ENCODE measurements at places on chromosomes 16 and 17.

- no peak for DNase-seq
These were observed 163.8 kb downstream of the TOX3 start for GRCh38 chr16:52383119-52383518.

GRCh38 chr16:89417352-89417751 is 73.0 kb downstream of the ANKRD11 start:
- DNase-seq, result no peak

GRCh38 chr16:65624666-65625065 is 502.8 kb upstream of the CDH11 start:
- DNase-seq, result no peak

GRCh38 chr16:70801611-70802010 is 653 bp upstream of the VAC14 start:
- no peak for DNase-seq

- DNase-seq, result no peak
These were observed 93.4 kb upstream of the CDH5 start for GRCh38 chr16:66273053-66273452.

GRCh38 chr17:70825321-70826125 is 656.2 kb downstream of the KCNJ2 start:
- no peak for DNase-seq

GRCh38 chr16:81645266-81645694 is 133.8 kb upstream of the PLCG2 start:
- DNase-seq, result peak; percentile 66

DNA sequence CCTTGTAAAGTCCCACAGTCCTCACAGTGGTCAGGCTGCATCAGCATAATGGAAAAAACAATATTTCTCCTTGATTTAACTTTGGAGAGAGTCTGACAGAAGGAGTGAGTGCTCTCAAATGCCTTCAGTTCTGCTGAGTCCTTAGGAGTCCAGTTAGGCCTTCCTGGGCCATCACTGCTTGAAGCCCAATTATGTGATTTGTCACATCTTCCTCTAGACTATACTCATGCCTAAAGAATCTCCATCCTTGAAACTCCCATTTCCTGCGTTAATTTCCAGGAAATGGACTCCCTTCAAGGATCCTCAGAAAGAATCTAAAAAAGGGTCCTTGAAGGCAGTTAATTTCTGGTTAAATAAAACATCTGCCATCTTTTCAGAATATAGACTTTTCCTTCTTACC is 52.8 kb downstream of the SLFN5 start:
- DNase-seq, result no peak

GRCh38 chr17:1312261-1312870 is 32.9 kb downstream of the TRARG1 start:
- DNase-seq, result no peak

DNA sequence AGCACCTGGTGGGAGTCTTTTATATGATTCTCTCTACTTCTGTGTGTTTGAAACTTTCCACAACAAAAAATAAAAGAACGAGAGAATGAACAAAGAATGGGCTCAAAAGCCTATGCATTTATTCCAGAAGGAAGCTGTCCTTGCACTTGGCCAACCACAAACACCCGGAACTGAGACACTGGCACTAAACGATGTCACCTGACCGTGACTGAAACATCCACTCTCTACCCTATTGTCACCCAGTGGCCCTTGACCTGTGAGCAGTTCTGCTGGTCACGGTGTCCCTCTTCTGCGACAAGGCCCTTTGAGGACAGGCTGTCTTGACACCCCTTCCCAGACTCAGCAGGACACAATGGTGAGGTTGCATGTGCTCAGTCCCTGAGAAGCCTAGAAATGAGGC is 56.6 kb downstream of the TEKT5 start:
- DNase-seq, result no peak

- DNase-seq, result no peak
These were observed 26.5 kb upstream of the ALOX12 start for GRCh38 chr17:6969323-6969726.

DNA sequence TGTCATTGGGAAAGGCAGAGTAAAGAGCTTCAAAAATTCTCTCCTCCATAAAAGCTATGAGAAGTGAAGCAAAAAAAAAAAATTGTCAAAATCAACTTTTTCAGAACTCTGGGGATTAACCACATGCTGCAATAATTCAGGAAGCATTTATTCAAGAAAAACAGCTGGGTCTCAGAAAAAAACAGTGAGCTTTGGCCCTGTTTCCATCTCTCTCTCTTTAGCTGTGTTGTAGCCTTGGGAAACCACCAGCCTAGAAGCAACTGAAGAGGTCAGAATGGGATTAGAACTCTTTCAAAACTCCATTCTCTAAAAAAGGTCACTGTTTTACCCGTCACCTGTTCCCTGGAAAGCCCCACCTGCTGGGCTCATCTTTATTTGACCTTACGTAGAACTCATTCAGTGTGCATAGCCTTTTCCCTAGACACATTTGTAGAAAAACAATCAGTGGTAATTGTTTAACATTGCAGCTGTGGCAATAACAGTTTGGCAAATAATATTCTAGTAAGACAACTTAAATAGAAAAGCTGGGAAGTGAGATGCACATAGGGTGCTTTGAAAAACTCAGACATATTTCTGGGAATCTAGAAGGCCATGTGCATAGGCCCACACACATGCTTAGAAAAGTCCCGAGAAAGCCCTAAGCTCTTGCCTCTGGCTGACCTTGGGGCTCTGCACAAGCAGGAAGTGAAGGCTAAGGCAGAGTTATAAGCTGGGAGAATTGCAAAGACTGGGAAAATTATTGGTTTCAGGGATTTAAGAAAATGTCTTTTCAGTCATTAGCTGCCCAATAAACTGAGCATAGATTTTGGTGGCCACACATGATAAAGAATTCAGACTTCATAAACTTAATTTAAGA is 18.0 kb downstream of the SLC5A11 start:
- no peak for DNase-seq

DNA sequence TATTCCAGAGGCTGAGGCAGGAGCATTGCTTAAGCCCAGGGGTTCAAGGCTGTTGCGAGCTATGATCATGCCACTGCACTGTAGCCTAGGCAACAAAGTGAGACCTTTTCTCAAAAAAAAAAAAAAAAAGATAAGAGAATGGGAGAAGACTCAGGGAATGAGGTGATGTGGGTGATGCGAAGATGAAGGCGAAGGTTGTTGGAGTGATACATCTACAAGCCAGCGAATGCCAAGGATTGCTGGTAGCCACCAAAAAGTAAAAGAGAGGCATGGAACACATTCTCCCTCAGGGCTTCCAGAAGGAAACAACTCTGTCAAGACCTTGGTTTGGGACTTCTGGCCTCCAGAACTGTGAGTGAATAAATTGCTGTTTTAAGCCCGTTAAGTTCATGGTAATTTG is 26.0 kb upstream of the CNEP1R1 start:
- no peak for DNase-seq

DNA sequence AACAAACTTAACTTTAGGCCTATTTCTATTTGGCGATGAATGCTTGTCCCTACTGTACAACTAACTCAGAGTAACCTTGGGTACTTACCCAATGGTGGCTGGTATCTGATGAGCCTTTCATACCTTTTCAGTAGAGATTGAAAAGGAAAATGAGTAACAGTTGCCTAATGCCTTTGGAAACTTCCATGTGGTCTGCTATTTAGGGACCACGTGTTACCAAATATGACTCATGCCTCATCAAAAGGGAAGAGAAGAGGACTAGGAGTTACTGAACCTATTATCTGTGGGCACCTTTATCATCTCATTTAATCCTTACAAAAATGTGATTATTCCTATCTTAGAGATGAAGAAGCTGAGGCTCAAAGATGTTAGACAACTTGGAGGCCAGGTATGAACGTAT is 8.1 kb downstream of the MYOCD start:
- DNase-seq, result no peak

DNA sequence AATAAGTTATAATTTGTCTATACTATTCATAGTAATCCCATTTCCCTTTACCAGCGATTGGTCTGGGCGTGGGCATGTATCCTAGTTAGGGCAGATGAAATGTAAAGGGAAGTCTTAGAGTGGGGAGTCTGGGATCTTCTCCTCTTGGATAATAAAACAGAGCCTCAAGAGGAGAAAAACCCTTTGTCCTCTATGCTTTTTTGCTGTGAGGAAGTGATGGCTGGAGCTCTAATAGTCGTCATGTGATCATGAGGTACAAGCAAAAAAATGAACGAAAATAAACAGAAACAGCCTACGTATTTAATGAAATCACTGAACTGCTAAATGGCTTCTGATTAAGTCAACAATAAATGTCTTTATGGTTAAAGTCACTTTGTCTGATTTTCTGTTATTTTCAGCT is 26.8 kb downstream of the EFCAB5 start:
- DNase-seq, result no peak

DNA sequence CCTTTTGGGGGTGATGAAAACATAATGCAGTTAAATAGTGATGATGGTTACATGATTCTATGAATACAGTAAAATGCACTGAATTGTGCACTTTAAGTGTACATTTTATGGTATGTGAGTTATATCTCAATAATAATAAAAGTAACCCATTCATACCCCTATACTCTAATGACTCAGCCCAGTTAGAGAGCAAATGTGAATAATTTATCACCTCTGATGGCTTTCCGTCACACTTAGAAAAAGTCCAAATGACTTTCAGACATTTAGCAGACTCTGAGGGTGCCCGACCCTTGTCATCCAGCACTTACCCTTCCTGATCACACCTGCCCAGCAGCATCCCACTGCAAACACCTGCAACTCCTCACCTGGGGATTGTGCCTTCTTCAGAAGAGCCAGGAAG is 148.1 kb upstream of the MAF start:
- DNase-seq, result no peak

GRCh38 chr17:34499576-34499975 is 79.8 kb upstream of the TMEM132E start:
- no peak for DNase-seq

DNA sequence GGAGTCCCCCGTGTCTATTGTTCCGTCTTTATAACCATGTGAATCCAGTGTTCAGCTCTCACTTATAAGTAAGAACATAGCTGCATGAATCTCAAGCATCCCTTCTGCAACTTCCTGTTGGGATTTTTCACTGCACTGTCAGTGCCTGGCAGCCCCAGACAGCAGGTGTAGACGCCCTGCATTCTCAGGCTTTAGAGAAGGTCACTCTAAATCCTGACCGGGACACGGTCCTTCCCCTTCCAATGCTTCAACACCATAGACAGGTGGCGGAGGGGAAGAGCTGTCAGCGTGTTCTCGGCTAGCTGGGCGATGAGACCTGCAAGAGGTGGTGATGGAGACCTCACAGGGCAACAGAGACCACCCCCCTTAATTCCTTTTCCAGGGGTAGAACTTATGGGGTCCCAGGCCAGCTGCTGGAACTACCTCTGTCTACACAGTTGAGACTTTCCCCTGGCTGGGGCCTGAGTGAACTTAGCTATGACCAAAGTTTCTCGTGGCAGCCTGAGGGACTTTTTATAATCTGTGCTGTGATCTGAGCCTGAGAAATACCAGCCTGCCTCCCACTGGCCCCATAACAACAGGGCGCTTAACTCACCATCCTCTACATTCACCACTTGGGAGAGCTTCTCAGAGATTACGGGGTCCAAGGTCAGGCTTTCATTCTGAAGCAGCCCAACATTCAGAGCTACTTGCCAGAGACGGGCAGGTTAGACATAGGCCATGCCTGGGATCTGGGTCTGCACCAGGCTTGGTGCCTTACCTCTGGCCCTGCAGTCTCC is 143.2 kb upstream of the TNRC6C start:
- no peak for DNase-seq

- no peak for DNase-seq
These were observed 325.1 kb upstream of the ERCC4 start for GRCh38 chr16:13594823-13595222.

DNA sequence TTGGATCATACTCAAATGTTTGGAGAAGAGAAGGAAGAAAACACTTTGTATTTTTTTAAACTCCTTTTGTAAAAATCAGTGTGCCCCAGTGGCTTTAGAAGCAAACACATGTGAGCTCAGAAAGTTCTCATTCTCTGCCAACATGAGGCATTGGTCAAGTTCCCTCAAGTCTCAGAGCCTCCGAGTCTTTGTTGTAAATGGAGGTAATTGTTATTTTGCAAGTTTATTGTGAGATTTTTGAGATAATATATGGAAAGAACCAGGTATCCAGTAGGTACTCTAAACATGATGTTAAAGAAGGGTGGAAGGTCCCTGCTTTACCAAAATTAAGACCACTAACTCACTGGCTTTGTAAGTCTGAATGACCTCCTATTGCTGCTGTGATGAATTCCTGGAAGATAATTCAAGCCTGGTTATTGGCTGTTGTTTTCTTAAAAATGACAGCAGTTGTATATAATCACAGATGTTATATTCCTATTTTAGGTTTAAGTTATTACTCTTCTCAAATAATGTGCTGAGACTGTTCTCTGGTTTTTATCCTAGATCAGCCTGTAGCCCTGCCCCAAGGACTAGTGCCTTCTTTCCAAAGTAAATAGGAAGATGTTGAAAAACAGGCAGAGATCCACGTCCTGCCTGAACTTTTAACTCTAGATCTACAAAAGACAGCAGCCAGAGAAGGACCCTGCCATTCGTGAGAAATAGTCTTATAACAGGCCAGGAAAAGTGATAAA is 2.4 kb downstream of the HLF start:
- no peak for DNase-seq

GRCh38 chr17:40170325-40170724 is 6.9 kb upstream of the RAPGEFL1 start:
- no peak for DNase-seq

DNA sequence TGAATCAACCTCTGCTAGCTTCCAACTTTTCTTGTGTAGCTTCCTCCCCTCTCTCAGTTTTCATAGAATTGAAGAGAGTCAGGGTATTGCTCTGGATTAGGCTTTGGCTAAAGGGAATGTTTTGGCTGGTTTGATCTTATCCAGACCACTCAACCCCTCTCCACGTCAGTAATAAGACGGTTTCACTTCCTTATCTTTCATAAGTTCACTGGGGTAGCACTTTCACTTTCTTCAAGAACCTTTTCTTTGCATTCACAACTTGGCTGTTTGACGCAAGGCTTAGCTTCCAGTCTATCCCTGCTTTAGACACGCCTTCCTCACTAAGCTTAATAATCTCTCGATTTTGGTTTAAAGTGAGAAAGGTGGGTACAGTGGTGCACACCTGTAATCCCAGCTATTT is 29.7 kb upstream of the OR1A2 start:
- DNase-seq, result no peak

DNA sequence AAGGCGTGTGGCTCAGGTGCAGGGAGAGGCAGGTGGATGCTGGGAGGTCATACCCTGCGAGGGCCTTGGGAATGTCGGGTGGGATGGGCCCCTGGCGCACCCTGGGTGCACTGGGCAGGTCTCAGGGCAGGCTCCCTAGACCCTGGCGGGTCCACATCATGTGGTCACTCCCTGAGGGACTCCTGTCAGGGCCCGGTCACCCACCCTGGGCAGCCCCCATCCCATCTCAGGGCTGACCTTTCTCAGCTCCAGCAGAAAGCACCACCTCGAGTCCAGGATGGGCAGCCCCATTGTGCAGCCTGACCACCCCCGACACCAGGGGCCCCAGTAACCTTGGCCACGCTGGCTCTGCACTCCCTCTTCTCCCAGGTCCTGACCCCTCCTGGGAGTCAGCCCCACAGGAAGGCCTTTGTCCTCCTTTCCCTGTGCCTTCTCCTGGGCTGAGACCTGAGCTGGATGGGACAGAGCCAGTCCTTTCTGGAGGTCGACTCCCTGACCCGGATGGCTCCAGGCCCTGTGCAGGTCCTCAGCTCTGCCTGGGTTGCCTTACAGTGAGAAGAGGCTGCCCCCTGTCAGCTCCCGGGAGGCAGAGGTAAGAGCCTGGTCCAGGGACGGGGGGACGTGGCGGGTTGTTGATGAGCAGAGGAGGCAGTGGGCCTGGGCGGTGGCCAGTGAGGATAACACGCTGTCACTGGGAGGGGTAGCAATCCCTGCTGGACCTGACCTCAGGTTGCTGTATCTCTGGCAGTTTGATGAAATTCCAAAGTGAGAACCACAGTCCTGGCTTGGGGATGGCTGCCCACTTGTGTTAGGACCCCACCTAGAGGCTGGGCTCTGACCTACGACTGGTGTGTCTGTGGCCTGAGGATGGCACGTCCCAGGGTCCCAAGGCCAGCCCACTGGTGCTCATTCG is 77.9 kb downstream of the GOSR1 start:
- no peak for DNase-seq
